Stimulated activated CD8-positive, alpha-beta memory T cell treated with anti-CD3 and anti-CD28 coated beads, Interleukin-7, amount 100 ng/mL, for 1 hour (primary cell): ENCODE measurements at places on chromosomes 1 and 21.
A peak's percentile ranks its signal among the peaks of the same experiment; 100 is the strongest.

GRCh38 chr21:27572696-27573095 is 605.8 kb upstream of the ADAMTS5 start:
- no peak for DNase-seq

DNA sequence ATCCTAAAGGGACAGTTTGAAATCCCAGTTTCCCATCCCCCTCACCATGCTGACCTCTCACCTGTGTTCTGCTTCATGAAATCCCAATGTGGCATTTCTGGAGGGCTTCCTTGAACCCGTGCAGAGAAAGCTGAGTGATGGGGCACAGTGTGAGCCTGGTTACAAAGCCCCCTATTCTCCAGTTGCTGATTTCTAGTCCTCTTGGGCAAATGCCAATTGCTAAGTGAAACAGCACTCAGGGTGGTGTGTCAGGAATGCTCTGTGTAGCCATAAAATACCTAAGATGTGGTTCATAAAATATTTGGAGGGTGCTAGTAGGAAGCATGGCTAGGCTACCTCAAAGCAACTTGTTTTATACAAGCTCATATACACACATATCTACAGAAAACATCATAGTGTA is 32.0 kb downstream of the SUSD4 start:
- no peak for DNase-seq

- no peak for DNase-seq
Measured at GRCh38 chr1:40839943-40840335, 22.2 kb downstream of the CITED4 start.

- no peak for DNase-seq
Measured at GRCh38 chr1:207995576-207995975, 84.7 kb upstream of the CD34 start.

GRCh38 chr1:192587386-192588266 is 12.1 kb downstream of the RGS1 start:
- DNase-seq, result no peak

DNA sequence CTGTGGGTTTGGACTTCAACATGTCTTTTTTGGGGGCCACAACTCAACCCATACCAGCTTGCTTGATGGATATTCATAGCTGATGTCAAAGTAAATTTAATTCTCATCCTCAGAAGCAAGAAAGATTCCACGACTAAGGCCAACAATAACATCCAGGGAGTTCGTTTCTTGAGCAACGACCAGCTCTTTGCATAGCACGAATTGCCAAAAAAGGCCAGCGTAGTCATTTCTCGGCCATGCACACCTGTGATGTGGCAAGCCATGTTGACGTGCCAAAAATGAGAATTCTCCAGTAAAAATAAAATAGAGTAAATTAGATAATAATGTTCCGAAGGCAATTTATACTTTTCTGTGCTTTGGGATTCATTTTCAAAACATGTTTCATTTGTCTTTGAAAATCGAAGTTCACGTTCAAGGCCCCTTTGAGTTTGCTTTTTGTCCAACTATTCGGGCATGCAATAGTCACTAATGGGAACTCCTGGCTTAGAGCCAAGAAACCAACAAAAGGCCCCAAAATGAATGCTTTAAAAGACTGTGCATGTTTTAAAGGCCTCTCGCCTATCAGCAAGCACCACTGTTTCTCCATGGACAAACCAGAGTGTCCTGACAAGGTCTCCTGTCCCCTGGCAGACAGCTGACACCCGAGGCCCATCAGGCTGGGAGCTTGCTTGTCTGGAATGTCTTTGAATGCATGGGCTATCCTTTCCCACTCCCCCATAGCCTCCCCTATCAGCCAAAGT is 14.4 kb upstream of the IGSF5 start:
- no peak for DNase-seq

- no peak for DNase-seq
Measured at GRCh38 chr21:29342363-29342957, 43.7 kb downstream of the BACH1 start.

DNA sequence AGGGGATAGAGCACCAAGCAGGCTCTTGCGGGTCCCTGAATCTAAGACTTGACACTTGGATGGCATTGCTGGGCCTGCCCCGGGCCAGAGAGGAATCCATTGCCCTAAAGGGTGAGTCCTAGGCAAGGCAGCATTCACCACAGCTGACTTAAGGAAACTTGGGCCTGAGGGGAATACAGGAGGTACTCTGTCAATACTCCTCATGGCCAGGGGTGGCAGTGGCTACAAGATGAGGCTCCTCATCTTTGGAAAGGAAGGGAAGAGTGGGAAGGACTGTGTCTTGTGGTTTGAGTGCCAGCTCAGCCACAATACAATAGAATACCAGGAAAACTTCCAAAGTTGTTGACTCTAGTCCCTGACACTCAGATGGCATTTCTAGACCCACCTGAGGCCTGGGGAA is 5.1 kb downstream of the KRTAP22-1 start:
- DNase-seq, result no peak

GRCh38 chr1:38576241-38576640 is 283.3 kb downstream of the RRAGC start:
- no peak for DNase-seq

- peak; percentile 19 for DNase-seq
Measured at GRCh38 chr1:1943834-1944570, 24.9 kb upstream of the TMEM52 start.

- no peak for DNase-seq
Measured at GRCh38 chr1:231861541-231862481, 235.2 kb downstream of the DISC1 start.

DNA sequence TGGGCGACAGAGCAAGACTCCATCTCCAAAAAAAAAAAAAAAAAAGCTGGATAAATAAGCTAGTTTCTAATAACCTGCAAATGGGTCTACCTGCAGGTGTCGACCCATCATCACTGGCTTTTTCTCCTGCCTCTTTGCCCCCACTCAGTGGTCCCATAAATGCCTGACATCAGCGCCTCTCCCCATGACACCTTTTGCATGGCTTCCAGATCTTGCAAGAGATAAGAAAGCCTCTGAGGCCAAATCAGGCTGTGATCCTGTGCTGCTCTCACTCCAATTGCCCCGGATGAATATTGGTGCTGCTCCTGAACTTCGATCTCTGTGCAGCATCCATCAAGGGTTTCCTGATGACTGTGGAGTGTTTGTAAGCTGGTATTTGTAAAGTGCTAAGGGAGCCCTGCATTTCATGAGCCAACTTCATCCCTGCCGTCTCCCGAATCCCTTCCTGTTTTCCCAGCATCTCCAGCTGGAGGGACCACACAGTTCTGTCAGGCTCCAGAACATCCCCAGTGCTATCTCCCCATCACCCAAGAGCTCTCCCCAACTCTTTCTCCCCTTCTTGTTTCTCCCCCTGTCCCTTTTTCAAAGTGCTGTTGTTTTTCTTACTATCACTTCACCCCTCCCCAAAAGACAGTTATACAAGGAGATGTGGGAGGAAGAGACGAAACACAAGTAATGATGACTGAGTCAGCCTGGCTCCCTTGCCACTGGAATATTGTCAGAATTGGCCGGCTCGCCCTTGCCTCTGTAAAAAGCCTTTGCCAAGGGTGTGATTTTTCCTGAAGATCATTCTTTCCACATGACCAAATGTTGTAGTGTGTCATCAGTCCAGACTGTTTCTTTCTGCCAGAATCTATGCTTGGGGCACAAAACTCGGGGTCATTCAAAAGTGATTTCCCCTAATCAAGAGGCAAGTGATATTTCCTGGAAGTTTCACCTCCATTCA is 2.8 kb upstream of the EFHD2 start:
- DNase-seq, result no peak

- DNase-seq, result no peak
Measured at GRCh38 chr1:151372058-151372934, at the start of gene SELENBP1. Gene SELENBP1, minus strand, starts transcription at chr1:151372705. Its CDS starts 64 bp downstream, at chr1:151372641.

DNA sequence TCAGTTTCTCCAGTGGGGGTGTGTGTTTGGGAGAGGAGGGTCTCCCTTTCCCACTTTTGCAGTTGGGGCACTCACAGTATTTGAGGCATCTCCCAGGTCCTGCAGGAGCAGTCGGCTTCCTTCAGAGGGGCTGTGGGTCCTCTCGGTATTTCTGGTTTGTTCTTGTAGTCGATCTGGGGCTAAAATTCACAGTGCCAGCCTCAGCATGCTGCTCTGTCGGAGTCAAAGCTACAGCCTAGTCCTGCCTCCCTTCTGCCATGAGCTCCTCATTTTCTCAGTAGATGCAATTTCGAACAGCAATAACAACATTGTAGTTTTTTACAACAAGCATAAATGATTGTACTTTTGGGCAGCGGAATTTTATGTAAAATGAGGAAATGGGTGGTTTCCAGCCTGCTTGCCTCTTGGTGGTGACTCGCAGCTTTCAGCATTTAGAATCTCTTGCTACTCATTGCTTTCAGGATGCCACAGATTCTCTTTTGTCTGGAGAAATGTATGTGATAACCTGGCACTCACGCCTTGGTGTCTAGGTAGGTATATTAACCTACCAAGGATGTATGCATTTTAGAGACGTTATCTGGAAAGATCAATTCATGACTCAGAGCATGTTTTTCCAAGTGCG is 82.4 kb upstream of the C21orf91 start:
- DNase-seq, result no peak

DNA sequence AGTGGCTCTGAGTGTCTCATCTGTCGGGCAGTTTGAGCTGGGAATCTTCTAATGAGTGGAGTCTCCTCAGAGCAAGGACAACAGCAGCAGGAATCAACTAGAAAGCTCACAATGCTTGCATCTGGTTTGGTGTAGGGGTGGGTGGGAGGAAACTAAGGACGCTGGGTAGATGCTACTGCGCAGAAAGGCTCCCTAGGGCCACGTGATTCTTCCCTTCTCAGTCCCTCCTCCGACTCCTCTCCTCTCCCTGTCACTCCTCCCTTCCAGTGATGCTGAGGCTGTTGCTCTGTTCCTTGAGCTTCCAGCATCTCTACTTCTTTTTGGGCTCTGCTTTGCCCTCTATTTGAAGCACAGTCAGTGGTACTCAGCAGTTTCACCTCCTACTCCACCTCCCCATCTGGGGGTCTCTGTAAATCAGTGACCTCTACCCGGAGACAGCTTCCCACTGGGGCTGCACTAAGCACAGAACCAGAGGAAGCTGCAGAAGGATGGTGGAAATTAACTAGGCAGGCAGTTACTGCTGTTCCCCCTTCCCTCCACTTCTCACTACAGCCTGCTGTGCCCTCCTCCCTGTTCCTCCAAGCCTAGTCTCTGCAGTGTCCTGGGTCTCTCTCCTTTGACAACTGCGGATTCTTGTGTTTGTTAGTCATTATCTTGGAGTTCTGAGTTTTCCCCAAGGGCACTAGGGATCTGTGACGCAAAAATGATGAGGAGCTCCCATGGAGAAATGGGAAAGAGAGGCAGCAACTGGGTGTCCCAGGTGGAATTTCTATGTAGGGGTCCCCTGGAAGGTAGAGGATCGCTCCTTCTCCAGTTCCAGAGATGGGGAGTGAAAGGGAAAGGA is 5.8 kb downstream of the LINGO4 start:
- no peak for DNase-seq

GRCh38 chr1:51912881-51913280 is 34.4 kb upstream of the NRDC start:
- no peak for DNase-seq

GRCh38 chr1:199057322-199057721 is 418.5 kb downstream of the PTPRC start:
- DNase-seq, result no peak

DNA sequence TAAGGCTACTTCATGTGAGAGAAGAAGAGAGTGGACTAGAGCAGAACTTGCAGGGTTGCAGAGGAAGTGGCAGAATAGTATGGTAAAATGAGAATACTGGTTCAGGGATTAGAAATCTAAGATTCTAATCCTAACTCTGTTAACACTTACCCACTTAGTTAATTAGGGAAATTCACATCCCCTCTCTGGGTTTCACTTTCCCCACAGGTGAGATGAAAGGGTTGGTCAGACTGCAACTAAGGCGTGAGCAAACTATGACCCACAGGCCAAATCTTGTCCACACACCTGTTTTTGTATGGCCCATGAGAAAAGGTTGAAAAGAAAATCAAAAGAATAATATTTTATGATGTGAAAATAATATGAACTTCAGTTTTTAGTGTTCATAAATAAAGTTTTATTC is 117.5 kb downstream of the MACF1 start:
- DNase-seq, result no peak

DNA sequence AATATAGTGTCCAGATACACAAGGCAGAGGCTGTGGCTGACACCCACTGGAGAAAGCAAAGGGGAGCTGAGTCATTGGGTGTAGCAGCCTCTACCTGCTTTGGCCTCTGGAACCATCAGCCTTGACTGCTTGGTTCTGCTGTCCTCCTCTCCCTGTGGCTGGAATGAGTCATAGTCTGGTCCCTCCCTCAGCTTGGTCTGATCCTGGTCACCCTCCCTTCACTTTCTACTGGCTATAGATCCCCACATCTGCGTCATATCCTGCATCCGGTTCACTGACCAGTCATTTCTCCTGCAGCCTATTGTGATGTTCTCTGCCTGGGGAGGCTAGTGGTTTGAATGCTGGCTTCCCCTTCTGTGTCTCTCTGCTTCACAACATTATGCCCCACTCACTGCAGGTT is 372.8 kb upstream of the DAB1 start:
- no peak for DNase-seq

GRCh38 chr1:189805735-189806134 is 671.9 kb downstream of the BRINP3 start:
- DNase-seq, result no peak

DNA sequence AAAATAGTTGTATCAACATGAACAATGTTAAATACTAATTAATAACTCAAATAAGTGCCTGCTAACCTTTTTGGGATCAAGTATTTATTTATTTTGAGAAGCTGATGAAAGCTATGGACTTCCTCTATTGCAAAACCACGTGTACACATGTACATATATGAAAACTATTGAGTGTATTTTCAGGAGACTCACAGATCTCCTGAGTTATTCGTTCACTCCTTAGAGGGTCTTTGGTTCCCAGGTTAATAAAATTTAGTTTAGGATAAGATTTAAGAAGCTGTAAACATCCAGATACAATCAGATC is 130.5 kb downstream of the DISC1 start:
- no peak for DNase-seq

- DNase-seq, result no peak
Measured at GRCh38 chr21:41764558-41765419, 2.1 kb downstream of the RIPK4 start.
